Stimulated activated CD4-positive, alpha-beta T cell treated with anti-CD3 and anti-CD28 coated beads, Interleukin-2, amount 100 ng/mL, for 4 hours (primary cell): ENCODE measurements at places on chromosomes 11 and 22.

GRCh38 chr11:68362801-68363379, 50.5 kb downstream of the LRP5 start:
- DNase-seq = no peak

DNA sequence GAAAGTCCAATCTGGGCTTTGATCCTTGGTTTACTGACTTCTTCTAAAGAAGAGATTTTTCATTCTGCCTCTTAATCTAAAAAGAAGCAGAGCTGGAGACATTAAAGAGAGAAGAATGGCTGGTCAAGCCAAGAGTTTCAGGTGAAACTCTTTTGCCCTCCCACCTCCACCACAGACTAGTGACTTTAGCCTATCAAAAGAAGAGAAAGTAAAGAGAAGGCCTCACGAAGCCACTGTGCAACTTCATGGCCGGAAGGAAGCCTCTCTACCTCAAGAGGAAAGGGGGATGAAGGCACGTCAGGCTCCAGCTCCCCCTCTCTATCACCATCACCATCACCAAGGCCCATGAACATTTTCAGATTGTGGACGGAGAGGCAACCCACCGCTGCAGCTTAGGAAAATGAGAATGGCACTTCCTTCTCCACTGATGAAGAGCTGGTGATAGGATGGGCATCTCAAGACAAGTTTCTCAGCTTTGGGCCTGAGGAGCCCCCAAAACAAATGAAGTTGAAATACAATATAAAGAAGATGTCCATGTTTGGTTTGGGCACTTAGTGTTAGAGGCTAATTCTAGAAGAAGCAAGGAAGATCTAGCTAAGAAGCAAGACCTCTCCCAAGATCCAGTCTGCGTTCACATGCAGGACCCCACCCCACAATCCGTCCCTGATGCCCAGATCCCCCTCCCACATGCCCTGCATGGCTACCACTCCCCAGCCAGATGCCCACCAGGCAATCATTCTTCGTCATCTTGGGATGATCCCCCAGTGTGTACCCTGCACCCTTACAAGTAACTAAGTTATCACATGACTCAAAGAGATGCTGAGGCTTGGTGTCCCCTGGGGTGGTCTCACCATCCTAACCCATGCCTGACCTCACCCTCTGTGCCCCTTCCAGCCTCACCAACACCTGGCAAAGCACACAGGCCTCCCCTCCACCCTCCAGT, 52.6 kb downstream of the IGSF9B start:
- no peak for DNase-seq

- no peak for DNase-seq
These were observed 53.6 kb downstream of the ARFGAP2 start for GRCh38 chr11:47123094-47123493.

DNA sequence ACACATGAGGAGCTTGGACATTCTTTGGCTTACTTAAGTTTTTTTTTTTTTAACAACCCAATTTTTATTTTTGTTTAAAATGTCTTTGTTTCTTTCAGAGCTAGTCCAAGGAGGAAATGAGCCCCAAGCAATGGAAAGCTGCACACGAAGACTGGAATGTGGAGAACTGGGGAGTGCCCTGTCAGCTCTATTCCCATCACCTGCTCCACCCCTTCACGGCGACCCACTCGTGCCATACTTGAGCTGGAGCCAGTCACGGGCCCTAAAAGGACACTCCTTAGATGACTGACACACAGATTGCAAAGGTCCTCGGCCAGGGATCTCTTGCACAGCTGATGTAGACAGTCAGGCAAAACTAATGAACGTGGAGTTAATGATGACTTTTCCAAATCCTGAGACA, 10.6 kb upstream of the SLC25A18 start:
- DNase-seq = no peak

- DNase-seq = no peak
These were observed 29.4 kb upstream of the CTSD start for GRCh38 chr11:1793081-1793480.

- no peak for DNase-seq
These were observed 22.0 kb downstream of the AMPD3 start for GRCh38 chr11:10476927-10477689.

DNA sequence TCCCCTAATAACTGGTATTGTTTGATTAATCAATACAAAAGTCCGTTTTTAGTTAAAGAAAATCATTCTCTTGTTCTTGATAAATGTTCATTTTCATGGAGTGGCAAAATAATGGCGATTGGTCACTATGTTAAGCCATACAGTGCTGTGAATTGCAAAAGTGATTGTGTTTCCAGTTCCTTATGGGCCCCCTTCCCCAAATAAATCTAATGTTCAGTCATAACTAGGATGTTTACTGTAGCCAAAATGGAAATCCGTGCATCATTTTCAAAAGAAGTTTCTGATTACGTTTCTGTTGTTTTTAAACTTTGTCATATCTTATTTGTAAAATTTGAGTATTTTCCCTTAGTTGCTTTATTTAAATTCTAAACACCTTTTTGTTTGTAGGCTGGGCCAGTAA, 845 bp downstream of the RBM7 start:
- no peak for DNase-seq

- DNase-seq = no peak
These were observed 39.8 kb downstream of the CSTPP1 start for GRCh38 chr11:46976182-46976854.

DNA sequence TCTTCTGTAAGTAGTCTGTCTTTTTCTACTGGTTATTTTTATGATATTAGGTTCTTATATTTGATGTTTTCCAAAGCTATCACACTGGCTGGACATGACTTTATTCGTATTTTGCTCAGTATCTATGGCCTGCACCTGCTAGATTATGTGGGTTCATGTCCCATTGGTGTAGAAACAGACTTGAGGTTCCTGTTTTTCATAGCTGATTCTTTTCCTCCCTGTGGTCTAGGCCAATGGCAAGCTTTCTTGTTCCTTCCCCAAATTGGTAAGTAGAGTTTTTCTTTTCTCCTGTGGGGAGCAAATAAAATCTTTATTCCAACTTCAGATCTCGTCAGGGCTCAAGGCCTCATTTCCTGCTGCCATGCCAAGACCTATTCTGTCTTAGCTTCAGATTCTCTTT, 30.2 kb upstream of the SWAP70 start:
- DNase-seq = no peak

- no peak for DNase-seq
These were observed 125.3 kb downstream of the BUD13 start for GRCh38 chr11:116647305-116648080.

DNA sequence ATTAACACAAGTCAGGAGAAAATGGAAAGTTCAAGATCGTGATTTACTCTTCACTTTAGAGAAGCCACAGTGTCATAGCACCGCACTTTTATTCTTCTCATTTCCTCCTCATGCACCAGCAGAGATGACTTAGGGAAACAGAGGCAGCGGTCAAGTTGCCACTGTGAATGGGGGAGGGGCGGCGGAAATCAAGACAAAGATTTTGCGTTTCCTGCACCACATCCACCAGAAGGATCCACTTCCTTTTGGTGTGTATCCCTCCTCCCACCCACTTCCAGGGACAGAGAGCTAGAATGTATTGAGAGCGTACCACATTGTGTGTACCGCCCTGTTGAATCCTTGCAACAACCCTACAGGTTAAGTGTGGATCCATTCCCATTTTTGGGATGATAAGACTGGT, 21.8 kb downstream of the TSPAN18 start:
- no peak for DNase-seq

DNA sequence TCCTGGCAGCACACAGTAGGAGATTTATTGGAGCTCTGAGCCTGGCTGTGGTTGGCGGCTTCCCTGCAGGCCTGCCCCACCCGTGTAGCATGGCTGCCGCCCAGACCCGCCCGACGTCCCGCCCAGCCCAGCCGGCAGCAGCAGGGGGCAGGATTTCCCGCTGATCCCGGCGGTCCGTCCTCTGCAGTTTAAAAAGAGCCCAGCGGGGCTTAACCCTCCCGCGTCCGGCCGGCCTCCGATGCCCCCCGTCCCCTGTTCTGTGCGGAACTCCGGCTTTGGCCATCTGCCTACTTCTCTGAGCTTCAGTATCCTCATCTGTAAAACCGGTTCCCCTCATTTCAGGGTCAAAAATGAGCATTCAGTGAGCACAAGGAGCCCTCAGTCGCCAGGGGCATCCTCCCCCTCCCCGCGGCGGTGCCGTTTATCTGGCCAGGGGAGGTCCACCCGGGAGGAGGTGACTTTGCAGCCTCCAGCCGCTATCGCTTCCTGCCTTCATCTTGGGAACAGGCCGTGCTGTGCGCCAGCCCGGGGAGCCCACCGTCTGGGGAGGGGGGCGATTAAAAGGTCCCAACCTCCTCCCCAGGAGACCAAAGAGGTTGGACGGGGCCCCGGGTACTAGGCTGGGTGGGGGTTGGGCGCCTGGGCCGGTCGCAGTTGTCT, at the start of gene GAS2L1:
Gene GAS2L1, plus strand, starts transcription at position 476 of the 660 bp plus-strand sequence. CDS start 1,456 bp downstream, outside the sequence.
- peak; percentile 13 for DNase-seq

DNA sequence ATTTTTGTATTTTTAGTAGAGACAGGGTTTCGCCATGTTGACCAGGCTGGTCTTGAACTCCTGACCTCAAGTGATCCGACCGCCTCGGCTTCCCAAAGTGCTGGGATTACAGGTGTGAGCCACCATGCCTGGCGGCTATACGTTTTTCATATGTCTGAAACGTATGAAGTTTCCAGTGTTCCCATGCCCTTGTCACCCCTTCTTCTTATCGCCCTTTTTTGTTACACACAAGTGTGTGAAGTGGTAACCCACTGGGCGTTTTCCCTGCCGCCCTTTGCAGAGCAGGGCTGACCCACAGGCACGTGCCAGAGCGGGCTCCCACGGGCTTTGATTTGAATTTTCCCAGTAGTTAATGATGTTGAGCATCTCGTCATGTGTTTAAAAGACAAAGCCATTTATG, 17.0 kb downstream of the PIM3 start:
- no peak for DNase-seq

GRCh38 chr11:126059238-126059781, 3.4 kb downstream of the CDON start:
- DNase-seq = no peak

DNA sequence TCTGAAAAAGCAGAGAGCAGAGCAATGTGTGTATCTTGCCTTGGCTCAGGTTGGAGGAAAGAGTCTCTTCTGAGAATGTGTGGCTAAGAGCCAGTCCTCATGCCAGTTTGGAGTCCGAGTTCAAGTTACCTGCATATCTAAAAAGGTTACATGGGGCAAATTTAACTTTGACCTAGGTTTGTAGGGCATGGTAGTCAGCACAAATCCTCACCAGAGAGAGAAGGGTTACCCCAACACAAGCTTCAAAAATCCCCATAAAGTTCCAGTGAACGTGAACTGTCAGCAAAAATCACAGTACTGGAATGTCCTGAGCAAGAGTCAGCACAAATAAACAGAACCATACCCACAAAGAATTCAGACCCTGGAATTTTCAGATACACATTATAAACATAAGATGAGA, 13.8 kb downstream of the SDHD start:
- no peak for DNase-seq

DNA sequence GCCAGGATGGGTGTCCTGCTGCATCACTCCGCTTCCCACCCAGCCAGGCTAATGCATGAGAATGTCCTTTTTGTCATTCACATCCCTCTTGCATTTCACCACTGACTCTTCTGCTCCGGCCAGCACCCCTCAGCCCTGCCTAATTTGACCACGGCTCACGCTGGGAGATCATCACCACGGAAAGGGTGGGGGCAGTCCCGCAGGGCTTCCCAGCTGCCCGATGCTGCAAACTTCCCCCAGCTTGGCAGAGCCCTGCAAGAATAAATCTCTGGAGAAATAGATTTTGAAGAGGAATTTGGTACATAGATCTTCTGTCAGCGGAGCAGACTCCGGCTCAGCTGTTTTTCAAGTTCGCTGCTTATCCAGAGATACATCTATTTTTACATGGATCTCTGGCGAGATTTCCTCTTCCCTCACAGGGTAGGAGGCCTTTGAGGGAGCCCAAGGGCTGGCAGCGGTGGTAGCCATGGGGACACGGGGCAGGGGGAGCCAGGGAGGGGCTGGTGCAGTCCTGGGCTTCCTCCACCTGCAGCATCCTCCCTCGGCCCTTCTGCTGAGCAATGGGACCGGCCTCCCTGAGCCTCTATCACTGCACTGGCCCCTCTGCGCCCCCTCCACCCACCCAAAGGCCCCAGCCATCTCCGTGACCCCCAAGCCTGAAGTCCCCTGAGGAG, 62.6 kb downstream of the BUD13 start:
- DNase-seq = no peak

- DNase-seq = no peak
These were observed 145.7 kb downstream of the TENM4 start for GRCh38 chr11:79294845-79295731.

DNA sequence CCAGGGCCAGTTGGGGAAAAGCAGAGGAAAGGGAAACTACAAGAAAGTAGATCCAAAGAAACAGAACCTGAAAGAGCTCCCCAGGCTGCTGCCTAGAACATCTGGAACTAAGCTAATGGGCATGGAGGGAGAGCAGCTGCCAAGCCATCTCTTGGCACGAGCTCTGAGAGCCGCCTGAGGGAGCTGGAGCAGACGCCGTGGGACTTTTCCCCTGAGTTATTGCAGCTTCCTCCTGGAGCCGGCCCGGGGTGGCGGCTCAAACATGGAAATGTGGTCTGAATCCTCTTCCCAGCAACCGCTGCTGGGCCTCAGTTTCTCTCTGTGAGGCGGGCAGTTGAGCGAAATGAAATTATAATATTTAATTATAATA, 41.8 kb downstream of the LIF start:
- DNase-seq = no peak

DNA sequence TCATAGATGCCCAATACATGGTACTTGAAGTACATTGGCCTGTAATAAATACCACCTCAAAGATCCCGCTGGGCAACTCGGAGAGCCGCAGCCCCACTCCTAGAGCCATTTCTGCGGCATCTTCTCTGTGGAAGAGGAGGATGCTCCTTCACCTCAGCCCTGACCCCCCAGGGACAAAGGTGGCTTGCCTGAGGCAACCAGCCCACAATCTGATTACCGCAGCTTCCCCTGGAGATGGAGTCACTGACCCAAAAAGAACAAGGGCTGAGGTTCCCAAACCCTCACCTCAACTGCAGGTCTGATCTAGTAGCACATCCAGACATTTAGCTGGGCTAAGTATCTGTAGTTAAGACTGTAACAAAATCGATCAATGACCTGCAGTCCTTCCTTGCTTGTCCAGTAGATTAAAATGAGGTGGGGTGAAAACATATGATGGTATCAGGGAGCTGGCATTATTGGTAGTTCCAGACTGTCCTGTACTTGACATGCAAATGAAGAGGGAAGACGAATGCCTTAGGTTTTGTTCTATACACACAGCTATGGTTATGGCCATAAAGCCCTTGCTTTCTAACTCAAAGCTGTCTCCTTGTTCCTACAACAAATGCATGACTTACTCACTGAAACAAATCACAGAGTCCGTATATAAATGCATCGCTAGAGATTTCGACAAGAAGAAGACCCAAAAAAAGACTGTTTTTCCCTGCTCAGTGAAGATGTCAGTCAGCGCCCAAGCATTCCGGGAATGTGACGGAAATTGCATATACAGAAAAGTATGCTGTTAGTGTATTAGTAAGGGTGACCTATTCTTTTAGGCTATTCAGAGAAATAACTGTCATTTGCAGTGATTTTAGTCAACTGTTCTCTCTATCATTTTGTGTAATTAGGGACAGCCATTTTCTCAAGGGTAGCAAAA, 33.7 kb downstream of the C11orf71 start:
- no peak for DNase-seq
